NCI-H69 (cell line): ENCODE measurements at places on chromosomes 2 and 18.

DNA sequence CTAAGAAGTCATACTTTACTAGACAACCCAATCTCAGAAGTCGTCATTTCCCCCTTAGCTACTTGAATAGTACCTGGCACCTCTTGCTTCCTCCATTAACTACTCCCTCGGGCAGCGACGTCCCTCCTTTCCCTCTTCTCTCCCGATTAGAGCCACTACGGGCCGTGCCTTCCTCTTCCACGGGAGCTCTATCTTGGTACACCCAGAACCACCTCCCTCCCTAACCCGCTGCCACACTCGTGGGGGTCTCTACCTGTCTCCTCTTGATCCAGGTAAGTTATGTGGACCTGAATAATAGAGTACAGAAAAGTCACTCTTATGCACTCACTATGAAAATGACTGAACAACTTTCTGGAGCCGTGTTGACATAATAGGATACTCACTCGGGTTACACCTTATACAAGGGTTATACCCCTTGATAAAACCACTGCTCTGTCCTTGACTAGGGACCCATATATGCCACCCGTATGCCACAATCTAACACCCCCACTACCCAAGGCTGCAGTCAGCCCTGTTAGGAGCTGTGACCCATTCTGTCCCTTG, 595 bp upstream of the HDHD2 start:
- peak; percentile 77 for DNase-seq

GRCh38 chr2:169771612-169772011, 27.1 kb upstream of the SSB start:
- DNase-seq, result no peak

DNA sequence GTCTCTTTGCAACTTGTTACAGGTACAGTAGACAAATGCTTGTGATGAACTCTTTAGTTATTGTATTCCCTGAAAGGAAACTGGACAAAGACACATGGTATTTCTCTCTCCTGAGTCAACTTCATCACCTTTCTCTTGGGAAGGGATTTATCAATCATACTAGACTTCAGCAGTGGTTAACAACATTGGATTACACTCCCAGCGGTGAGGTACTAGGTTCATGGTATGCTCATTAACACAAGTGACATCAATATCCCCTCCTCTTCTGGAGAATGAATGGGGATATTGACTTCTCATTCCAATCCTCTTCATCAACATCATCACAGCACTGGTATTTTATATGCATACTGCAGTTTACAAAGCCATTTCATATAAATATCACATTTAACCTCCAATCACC, 574.6 kb downstream of the ERBB4 start:
- DNase-seq, result no peak

DNA sequence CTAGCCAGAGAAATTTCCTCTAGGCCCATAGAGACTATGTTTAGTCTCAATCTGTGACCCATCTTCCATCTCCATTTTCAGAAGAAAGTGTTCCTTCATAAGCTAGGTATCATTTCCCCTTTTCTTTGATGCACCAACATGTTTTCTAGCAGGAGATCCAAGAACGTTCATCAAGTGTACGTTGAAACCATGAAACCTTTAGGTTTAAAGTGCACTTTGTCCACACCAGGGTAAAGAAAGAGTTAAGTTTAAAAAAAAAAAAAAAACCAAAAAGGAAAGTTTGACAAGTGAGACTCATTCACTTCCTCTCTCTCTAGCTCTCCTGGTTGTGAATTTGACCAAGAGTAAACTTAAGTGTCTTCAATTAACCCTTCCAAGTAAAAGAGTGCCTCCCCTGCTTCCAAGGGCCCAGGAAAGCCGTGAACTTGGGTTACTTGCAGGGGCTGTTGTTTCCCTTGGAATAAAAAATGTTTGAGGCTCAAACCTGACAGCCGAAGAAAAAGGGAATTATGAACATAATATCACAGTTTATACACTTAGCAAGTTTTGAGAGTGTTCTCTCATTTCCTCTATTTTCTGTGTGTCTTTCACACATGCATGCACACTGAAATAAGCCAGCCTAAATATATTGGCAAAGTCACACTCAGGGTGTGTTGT, 56.7 kb downstream of the LBH start:
- no peak for DNase-seq

DNA sequence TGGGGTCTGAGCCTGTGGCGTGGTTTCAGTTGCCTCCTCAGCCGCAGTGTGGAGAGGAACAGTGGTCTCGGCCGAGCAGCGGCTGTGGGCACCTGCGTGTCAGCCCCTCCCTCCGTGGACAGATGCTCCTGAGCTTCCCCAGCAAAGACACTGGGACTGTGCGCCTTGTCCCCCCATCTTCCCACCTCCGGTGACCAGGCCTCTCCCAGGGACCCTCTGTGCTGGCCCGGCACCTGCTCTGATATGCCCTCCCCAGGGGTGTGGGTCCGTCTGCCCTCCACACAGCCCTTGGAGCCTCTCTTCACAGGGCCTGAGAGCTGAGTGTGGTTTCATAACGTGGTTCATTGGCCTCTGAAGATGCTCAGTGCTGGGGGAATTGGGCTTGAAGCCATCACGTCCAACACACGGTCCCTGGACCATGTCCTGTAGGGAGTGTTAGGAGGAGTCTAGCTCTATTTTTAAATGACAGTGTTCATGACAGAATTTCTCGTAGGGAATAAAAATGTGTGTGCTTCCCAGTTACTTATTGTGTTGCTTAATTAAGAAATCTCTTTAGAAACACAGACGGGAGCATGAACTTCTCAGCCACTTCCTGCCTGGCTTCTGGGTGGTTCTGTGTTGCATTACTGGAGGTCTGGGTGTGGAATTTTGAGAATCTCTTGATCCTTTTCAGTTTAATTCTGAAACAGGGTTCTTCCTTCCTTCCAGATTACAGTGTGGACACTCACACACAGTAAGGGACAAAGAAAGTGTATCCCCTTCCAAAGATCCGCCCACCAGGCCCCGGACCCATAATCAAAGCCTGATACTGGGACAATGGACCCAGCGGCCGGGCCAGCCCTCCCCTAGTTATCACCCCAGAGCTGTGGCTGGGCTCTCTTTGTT, 110.7 kb downstream of the NFATC1 start:
- DNase-seq, result no peak

- DNase-seq, result no peak
Measured at GRCh38 chr2:102235042-102235473, 48.2 kb downstream of the IL1RL2 start.

DNA sequence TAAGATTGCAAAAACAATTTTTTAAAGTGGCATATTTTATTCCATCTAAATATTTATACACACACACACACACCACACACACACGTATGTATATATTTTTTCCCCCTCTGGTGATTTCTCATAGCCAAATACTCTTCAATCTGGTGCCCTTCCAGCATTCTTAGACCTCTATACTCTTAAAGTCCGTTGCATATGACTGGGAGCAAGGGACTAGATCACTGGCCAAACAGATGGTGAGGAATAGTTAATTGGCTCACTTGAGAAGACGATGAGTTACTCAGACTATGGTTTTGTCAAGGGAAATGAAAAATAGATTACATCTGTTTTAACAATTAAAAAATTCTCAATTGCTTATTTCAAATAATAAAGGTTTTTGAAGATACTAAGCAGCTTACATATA, 512.5 kb upstream of the LRRTM4 start:
- no peak for DNase-seq

DNA sequence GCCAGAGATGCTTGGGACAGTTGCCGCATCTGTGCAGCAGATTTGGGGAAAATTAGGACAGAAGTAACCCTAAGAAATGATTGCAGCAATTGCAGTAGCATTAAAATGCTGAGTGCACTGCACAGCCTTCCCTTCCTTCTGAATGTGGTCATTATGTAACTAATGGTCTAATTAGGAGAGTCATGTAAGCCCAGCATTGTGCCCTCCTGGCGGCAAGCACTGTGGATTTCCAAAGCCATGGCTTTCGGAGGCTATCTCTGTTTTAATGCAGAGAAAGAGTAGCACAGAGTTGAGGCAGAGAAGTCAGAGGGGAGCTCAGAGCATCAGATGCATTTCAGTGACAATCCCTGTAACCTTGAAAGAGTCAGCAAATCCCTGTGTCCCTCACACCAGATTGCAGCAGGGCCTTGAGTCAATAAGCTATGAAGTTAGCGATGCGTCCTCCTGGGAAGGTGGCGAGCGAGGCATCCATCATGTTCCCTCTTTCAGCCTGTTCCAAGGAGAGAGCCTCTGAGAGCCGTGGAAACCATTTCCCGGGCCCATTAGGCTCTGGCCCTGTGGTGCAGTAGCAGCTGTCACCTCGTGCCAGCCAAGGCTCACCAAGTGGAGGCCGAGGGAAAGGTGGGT, 307.2 kb downstream of the FBXO15 start:
- peak; percentile 55 for DNase-seq

DNA sequence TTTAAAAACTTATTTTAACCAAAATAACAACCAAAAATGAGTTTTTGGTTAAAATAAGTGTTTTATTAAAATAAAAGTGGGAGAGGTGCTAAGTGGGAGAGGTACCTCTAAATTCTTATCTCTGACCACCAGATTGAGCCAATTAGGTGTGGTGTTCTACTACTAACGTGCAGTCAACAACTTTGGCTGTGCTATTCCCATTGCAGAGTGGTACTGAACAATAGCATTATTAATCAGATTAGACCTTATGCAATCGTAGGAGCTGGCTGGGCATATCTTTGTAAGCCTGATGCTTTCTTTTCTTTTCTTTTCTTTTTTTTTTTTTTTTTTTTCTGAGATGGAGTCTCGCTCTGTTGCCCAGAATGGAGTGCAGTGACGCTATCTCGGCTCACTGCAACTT, 38.9 kb downstream of the RAB27B start:
- DNase-seq, result no peak

GRCh38 chr2:172256886-172257285, 154.2 kb upstream of the DLX2 start:
- DNase-seq, result peak; percentile 75

GRCh38 chr2:29719639-29720038, 201.7 kb downstream of the ALK start:
- DNase-seq, result no peak

- no peak for DNase-seq
Measured at GRCh38 chr2:111165084-111165483, 44.4 kb downstream of the BCL2L11 start.

DNA sequence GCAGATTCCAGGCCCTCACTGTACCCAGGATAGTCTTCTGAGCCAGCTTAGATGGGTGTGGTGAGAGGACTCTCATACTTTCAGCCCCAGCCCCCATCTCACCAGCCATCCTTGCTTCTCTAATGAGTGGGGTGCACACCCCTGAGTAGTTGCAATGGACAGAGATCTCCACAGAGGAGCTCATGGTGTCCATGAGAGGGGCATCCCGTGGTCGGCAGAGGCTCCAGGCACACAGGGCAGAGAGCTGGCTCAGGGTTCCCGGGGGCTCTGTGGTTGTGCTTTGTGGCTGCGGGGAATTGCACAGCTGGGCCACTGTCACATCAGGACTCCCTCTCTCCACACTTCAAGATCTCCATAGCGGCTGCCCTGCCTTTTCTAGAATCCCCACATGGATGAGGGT, 226.0 kb upstream of the PXDN start:
- no peak for DNase-seq

DNA sequence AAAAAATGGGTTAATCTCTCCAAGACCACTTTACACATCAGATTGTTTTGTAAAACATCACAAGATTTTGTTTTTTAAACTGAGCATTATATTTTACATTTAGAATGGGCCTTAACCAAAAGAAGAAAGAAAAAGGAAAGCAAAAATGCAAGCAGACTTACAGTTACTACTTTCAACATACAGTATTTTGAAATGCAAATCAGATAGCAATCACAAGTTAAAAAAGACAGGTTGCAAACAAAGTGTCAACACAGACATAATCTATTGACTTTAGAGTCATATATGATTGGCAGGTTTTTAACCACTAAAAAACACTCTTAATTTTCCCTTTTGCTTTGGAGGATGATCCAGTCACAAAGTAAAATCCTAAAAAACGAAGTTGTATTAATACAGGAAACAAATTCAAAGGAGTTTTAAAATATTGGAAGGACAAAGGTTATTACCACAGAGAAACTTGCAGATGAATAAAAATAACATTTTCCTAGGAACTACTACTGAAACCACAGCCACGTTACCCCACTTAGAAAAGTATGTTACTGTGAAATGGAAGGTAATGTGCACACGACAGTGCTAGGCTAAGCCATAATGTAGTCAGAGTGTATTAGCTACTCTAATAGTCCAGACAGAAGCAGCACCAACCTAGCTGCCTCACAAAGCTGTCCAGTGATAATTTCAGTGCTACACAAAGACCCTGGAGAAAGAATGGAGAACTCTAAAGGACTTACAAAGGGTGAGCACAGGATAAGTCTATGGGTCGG, 22.9 kb downstream of the DARS1 start:
- peak; percentile 29 for DNase-seq

- peak; percentile 18 for DNase-seq
Measured at GRCh38 chr2:18402-19271, 27.7 kb downstream of the FAM110C start.

- DNase-seq, result peak; percentile 7
Measured at GRCh38 chr2:233117351-233117750, 57.2 kb downstream of the INPP5D start.

DNA sequence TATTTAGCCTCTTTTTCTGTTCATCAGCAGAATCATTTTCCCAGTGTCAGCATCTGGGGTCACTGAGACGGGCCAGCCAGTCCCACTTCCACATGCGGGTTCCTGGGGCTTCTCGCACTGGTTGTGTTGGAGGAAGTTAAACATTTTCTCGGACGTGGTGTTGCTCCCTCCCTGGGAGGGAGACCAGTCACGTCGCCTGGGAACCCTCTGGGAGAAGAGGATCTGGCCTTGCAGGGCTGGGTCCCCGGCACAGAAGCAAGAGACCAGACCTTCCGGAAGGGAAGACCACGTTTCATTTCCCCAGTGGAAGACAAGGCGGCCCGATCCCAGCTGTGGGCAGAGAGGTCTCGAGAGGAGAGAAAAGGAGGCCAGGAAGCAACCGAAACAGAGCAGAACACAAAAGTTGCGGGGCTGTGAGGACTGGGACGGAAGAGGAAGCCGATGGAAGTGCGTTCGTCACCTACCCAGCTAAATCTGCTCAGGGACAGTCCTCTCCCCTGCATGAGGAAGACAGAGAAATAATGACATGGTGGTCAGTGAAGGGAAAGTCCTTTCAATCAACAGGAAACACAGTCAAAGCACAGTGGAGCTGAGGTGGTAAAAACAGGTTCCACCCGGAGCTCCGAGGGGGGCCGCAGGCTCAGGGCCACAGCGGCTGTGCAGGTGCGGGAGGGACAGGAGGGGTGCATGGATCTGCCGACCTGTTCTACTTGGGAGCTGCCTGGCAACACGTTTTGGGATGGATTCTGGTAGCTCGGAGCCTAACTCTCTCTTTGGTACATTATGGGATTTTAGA, 144.4 kb downstream of the MBP start:
- DNase-seq, result no peak

DNA sequence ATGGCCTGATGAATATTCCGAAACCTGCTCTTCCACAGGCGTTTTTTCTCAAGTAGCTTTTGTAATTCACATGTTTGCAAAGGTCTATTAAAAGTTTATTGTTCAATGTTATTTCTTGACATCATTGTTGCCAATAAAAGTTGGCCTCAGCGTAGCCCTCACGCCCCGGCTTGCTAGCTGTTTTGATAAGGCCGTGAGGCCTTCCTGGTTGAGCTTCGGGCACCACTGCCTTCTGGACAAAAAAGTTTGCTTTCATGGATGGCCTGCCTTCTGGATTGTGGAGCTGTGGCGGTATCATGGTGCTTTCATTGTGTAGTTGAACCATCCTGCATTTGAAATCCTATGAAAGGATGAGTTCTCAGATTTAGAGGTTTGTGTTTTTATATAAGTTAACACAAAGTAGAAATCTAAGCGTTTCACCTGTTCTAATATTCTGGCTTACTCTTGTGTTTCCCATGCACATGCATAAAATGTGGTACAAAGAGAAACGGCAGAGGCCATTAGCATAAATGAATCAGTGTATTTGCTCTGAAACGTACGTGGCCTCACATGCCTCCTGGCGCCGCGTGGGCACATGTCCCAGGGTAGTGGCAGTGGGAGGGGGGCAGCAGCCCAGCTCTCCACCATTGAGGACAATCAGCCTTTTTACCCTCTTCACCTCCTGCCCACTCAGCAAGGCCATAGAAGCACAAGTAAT, 134.5 kb downstream of the NCK2 start:
- no peak for DNase-seq
